Mononuclear cell (primary cell): ENCODE measurements at places on chromosomes 2 and 18. TPM values are rescaled to one million over a fixed set of nuclear protein-coding genes. Genes with fewer than 3 reads are reported as not detected.

Gene ARHGEF33
- under 0.01 TPM for total RNA-seq

Gene ABCG8
- total RNA-seq = not detected

Gene GMPPA
- 12.0 TPM for total RNA-seq

Gene LHCGR
- total RNA-seq = not detected

Gene ZNF521
- 1.0 TPM for total RNA-seq

Gene NR4A2
- total RNA-seq = 83.3 TPM

Gene PLEKHA3
- 17.6 TPM for total RNA-seq

Gene LYPD6B
- not detected for total RNA-seq

Gene PLEK
- total RNA-seq = 474 TPM

Gene CIB4
- not detected for total RNA-seq

Gene GULP1
- under 0.01 TPM for total RNA-seq

Gene GRHL1
- 3.9 TPM for total RNA-seq

Gene HMSD
- total RNA-seq = not detected

Gene ERMN
- total RNA-seq = 25.1 TPM

Gene TWIST2
- total RNA-seq = 0.21 TPM

Gene IGFBP5
- 0.21 TPM for total RNA-seq

Gene FAM110C
- 0.52 TPM for total RNA-seq

Gene NEU2
- total RNA-seq = not detected

Gene LDLRAD4
- 50.9 TPM for total RNA-seq

Gene ZNF396
- total RNA-seq = 0.52 TPM

Gene SEPTIN10
- total RNA-seq = 3.7 TPM

Gene HSBP1L1
- 18.6 TPM for total RNA-seq

Gene RAD51AP2
- not detected for total RNA-seq

Gene SALL3
- total RNA-seq = under 0.01 TPM

Gene OTOS
- total RNA-seq = not detected

Gene CDCA7
- total RNA-seq = 2.3 TPM

Gene ARHGAP28
- total RNA-seq = not detected

Gene GALNT13
- total RNA-seq = 0.21 TPM

Gene CNTNAP5
- not detected for total RNA-seq

Gene ITPRIPL1
- total RNA-seq = 4.7 TPM

Gene SERPINB4
- total RNA-seq = not detected

Gene STEAP3
- total RNA-seq = 1.5 TPM

Gene NT5DC4
- not detected for total RNA-seq

Gene LAMA1
- total RNA-seq = not detected

Gene SLC9A2
- total RNA-seq = not detected

Gene MBD2
- total RNA-seq = 51.3 TPM

Gene RNU2-63P
- not detected for total RNA-seq

Gene TMEM198
- not detected for total RNA-seq

Gene INPP4A
- total RNA-seq = 48.2 TPM

Gene CNOT9
- total RNA-seq = 65.9 TPM

Gene CKAP2L
- 0.21 TPM for total RNA-seq

Gene SULT1C4
- 0.21 TPM for total RNA-seq

Gene NEB
- total RNA-seq = 2.0 TPM

Gene PUM2
- 88.9 TPM for total RNA-seq

Gene ANKRD44
- total RNA-seq = 171 TPM

Gene EFEMP1
- 0.42 TPM for total RNA-seq

Gene COL3A1
- 0.42 TPM for total RNA-seq

Gene DSG4
- not detected for total RNA-seq

Gene PPP4R3B
- 59.3 TPM for total RNA-seq

Gene KRTCAP3
- total RNA-seq = 0.52 TPM

Gene TNS1
- 3.5 TPM for total RNA-seq

Gene DSG1
- total RNA-seq = not detected

Gene RGPD3
- total RNA-seq = 1.5 TPM

Gene IL36B
- not detected for total RNA-seq

Gene DHRS9
- total RNA-seq = 0.42 TPM
